KBM-7 (cell line): ENCODE measurements at places on chromosomes 5 and 9.

- peak; percentile 77 for DNase-seq
Observed at GRCh38 chr9:14353222-14354056, 39.5 kb upstream of the NFIB start.

- DNase-seq = no peak
Observed at GRCh38 chr9:136010615-136011361, 49.6 kb upstream of the UBAC1 start.

GRCh38 chr9:35374436-35374835 is 115.5 kb upstream of the RUSC2 start:
- no peak for DNase-seq

GRCh38 chr5:42490831-42491230 is 67.6 kb downstream of the GHR start:
- no peak for DNase-seq

GRCh38 chr9:125911861-125912644 is 164.9 kb downstream of the PBX3 start:
- no peak for DNase-seq

GRCh38 chr9:12584656-12585522 is 108.3 kb upstream of the TYRP1 start:
- no peak for DNase-seq

GRCh38 chr9:89435071-89435823 is 62.7 kb downstream of the SEMA4D start:
- no peak for DNase-seq

- DNase-seq = peak; percentile 80
Observed at GRCh38 chr9:73869264-73869663, 627.9 kb upstream of the RORB start.

DNA sequence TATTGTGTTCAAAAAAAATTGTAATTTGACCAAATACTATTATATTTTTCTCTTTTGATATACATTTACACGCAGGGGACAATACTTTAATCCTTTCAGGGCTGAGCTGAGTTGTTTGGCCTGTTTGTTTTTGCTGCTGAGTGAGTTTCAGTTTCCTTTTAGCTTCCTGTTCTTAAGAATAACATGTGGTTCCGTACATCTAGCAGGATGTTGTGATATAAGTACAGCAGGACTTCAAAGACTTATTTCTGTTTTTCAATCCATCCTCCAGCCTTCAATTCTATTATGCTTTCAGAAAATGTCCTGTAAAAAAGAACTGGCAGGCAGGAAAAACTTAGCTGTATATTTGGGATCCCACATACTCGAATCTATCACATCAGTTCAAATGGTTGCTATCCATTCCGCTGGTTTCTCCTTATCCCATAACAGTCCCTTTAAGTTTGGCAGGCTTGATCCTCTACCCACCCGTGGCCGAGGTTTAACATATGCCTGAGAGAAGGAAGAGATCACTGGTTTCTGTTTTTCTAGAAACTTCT is 1037.3 kb upstream of the ACO1 start:
- DNase-seq = peak; percentile 4
